Effector CD8-positive, alpha-beta T cell (primary cell): ENCODE measurements at places on chromosomes 11 and 22.

DNA sequence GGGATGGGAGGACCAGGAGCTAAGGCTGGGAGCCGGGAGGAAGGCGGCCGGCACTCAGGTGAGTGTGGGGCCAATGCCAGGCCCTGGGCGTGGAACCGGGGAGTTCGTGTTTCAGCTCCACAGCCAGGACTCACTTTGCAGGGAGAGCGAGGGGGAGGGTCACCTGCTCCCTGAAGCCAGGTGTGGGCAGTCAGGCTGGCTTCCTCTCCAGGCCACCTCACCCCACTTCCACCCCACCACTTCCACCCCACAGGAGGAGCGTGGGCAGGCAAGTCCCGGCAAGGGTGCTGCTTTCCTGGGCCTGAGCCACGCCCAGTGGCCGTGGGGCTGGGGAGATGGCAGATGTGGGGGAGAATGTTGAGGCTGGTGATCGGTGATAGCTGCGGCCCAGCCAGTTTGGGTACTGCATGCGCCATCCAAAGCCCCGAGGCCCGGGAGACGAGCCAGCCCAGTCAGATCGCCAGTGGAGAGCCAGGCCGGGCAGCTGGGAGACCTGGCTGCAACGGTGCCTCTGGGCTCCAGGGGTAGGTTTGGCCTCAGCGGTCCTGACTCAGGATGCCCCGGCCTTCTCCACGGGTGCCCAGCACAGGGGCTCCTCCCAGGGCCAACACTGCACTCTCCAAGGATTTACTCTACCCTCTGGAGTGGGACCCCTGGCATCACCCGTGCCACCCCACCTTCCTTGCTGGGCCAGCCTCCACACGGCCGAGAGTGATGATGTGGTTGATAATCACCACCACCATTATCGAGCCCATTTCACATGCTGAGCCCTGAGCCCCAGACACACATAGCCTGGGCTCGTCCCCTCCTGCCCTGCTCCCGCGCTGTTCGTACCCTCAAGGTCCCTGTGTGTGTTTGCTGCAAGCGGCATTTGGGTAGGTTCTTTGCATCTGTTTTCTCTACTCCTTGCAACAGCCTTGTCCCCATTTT lies 93.8 kb downstream of the WNT7B start:
- DNase-seq = no peak

DNA sequence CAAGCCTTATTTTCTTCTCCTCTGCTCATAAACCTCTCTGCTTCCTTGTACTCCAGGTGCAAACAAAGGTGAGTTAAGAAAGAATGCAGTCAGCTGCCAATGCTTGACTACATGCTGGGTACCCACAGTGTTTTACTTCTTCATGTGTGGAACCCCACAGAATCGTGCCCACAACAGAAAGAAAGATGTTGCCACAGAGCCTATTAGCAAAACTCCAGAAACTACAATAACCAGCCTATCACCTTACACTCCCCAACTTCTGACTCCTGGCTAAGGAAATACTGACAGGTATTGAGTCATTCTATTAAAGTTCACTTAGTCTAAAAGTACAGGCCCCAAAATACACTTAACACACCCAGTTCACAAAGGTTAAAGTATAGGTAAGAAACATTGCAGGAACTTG lies 56.9 kb upstream of the CCDC89 start:
- DNase-seq = no peak

- DNase-seq = no peak
Observed at GRCh38 chr11:122186439-122187080, 70.5 kb upstream of the BLID start.

DNA sequence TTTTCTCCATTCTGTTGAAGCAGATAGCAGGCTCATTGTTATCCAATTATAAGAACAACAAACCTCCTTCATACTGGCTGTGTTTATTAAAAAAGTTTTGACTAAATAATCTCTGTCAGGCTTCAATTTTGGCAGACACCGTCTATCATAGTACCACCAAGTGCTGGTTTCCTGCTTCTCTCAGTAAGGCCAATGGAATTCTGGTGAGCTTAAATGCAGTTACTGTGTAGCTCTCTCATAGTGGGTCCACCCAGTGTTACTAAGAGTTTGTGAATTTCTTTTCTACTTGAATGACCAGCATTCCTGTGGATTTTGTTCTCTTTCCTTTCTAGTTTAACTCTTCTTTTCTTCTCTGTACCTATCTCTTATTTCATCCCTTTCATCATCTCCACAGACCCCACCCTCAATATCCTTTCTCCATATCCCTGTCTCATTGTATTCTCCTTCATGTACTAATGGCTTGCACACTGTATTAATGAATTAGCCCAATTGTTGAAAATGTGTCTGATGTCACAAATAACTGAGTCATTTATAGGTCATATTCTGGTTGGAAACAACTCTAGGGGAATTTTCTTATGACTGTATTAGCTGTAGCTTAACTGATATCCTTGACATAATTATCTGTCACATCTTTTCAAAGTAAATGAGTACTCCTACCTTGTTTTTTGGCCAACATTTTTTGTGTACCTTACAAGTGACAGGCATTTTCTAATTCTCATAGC lies 372.1 kb downstream of the FAT3 start:
- DNase-seq = no peak

- no peak for DNase-seq
Observed at GRCh38 chr22:27882507-27883290, 36.4 kb downstream of the PITPNB start.

- no peak for DNase-seq
Observed at GRCh38 chr22:37661160-37661924, 2.8 kb downstream of the PDXP start.

GRCh38 chr11:77187776-77188632 lies 60.0 kb downstream of the MYO7A start:
- peak; percentile 56 for DNase-seq

DNA sequence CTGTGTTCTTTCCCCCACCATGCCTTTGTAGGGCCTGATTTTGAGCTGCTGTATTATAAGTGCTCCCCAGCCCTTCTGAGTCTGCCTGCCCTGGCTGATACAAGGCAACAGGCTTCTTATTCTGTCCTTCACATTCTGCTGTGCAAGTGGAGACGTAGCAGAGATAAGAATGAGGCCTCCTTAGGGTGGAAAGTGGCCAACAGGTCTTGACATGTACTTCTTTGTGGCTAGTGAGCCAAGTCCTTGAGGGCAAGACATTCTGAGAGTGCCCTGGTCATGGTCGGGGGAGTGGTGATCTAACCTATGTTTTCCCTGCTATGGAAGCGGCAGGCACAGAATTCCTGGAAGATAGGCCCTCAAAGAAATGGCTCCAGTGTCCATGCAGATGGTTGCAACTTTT lies 235.7 kb upstream of the CADM1 start:
- no peak for DNase-seq

GRCh38 chr11:24697522-24698111 lies 200.8 kb downstream of the LUZP2 start:
- no peak for DNase-seq

GRCh38 chr11:20327377-20327935 lies 36.1 kb upstream of the HTATIP2 start:
- no peak for DNase-seq

- no peak for DNase-seq
Observed at GRCh38 chr11:97683733-97684132, 1293.9 kb downstream of the JRKL start.

DNA sequence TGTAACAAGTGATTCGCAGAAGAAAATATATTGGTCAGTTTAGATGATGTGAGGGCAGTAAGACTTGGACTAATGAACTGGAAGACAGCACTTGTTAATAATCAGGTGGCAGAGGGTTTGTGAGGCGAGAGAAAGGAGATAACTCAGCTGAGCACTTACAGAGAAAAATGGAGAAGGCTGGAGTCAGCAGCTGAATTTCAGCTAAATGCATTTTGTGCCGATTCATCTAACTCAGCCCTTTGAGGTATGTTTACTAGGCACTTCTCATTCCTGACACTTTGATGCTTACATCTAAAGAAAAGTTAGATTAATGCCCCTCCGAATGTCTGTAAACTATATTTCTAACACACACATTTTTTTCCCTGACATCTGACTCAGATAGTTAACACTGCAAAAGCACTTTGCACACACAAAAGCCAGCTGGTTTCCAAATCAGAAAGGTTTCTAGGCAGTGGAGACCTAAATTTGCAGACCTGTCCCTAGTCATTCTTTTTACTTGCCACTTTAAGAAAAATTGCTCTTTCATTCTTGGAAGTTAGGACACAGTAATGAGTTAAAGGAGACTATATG lies 859.5 kb upstream of the CCDC90B start:
- no peak for DNase-seq

- peak; percentile 34 for DNase-seq
Observed at GRCh38 chr11:134360050-134360835, 28.5 kb downstream of the GLB1L2 start.

GRCh38 chr11:26227883-26228502 lies 103.9 kb upstream of the ANO3 start:
- no peak for DNase-seq

DNA sequence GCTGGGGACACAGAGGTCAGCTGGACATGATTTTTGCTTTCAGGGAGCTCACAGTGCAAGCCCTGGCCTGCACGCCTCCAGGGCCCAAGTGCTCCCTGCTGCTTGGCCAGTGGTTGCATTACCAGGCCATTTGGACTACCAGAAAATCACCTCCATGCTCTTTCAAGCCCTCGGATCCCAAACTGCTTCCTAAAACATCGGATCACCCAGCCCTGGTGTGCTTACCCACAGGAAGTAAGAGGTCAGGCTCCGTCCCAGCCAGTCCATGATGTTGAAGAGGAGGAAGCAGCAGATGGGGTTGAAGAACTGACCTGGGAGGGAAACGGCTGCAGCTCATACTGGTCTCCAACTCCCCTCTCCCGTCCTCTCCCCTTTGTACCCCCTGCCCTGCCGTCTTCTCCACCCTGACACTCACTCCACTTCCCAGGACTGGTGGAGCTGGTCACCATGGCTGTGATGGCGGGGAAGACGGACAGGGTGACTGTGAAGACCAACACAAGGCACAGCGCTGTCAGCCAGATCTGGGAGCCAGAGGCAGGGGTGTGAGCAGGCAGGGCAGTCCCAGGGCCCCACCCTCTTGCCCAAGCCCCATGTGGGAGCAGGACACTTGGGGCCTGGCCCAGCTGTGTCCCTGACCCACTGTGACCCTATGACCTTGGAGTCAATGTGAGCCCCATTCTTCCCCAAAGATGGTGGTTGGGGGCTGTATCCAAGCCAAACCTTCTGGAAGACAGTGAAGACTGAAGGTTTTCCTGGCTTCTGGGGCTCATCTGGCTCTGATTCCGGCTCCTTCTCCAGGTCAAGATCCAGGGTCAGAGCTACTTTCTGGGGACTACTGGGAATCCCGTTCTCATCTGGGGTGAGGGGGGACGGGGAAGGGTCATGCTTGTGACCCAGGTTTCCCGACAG lies 5.6 kb downstream of the SLC29A2 start:
- no peak for DNase-seq

GRCh38 chr11:106997227-106997626 lies 21.0 kb downstream of the GUCY1A2 start:
- DNase-seq = no peak

DNA sequence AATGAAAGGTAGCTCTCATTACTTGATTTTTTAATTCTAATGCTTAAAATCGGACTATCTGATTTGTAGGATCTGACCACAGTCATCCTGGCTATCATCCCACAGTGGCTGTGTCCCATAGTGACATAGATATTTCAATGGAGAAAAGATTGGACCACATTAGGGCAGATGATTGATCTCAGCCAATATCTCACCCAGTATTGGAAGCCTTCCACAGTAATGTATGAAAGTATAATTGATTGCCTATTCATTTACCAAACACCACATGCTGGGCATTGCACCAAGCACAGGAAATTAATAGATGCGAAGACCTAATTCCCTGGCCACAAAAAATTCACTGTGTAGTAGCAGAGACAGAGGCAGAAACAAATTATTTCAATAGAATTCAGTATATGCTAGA lies 37.6 kb downstream of the FZD4 start:
- no peak for DNase-seq

- DNase-seq = peak; percentile 76
Observed at GRCh38 chr22:21657360-21658032, 8.3 kb upstream of the PPIL2 start.

GRCh38 chr22:20091690-20092476 lies 11.8 kb downstream of the DGCR8 start:
- DNase-seq = no peak

DNA sequence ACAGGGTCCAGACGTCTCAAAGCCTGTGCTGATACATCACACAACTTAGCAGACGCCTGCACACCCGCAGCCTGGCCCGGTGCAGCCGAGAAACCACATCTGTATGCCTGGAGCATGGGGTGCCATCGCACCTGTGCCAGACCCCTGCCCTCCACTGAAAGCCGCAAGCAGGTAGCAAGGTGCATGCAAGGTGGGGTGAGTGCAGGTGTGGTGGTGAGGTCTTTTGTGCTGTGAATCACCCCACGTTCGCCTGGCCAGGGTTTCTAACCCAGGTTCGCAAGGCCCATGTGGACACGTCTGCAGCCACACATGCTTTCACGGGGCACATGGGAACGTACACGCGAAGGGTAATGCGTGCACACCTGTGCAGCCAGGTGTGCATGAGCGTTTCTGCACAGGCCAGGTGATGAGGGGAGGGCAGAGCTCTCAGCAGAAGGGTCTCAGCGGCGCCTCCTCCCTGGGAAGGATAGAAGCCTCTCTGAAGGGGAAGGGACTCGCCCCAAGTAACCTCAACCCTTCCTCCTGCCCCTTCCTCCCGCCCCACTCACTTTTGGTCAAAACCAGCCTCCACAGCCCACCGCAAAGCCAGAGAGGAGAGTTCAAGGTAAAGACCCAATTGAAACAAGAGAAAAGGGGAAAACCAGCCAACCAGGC lies 19.5 kb downstream of the CBX7 start:
- DNase-seq = no peak

GRCh38 chr11:85137597-85137996 lies 489.5 kb downstream of the DLG2 start:
- DNase-seq = no peak

- no peak for DNase-seq
Observed at GRCh38 chr11:15884777-15885540, 471.4 kb downstream of the SOX6 start.

GRCh38 chr11:123373754-123374621 lies 56.1 kb upstream of the GRAMD1B start:
- no peak for DNase-seq

- peak; percentile 37 for DNase-seq
Observed at GRCh38 chr11:2892215-2892966, 6.8 kb upstream of the CDKN1C start.

GRCh38 chr22:30187094-30187493 lies 59.5 kb downstream of the LIF start:
- DNase-seq = no peak

- no peak for DNase-seq
Observed at GRCh38 chr22:46731246-46732040, 6.6 kb downstream of the CERK start.

GRCh38 chr22:36822581-36822980 lies 5.7 kb upstream of the PVALB start:
- no peak for DNase-seq

- no peak for DNase-seq
Observed at GRCh38 chr11:61679296-61679695, 895 bp upstream of the DAGLA start.

- no peak for DNase-seq
Observed at GRCh38 chr11:113417428-113417827, 29.8 kb downstream of the ANKK1 start.

DNA sequence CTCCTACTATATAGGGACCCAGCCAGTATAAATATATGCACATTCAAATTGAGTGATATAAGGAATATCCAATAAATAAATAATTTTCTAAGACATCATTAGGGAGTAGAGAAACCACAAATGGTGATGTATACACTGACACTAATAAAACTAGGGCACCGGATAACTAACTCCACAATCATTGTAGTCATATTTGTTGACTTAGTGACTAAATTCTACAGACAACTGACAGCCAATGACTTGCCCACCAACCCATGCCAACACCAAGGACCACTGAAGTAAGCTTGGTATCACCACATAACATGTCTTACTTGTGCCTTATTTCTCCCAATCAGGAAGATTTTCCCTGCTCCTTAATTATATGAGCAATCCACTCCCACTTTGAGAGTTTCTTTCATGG lies 139.6 kb upstream of the TRPC6 start:
- no peak for DNase-seq
